ENCODE measurements at places on chromosomes 4 and X. TPM values are rescaled to one million over a fixed set of nuclear protein-coding genes. Genes with fewer than 3 reads are reported as not detected.

Gene FATE1
- not detected for total RNA-seq

Gene PLS3
- total RNA-seq = 0.74 TPM

Gene PITX2
- total RNA-seq = not detected

Gene KCNE5
- total RNA-seq = 1.1 TPM

Gene GJB1
- total RNA-seq = not detected

Gene PNMA6A
- total RNA-seq = not detected

Gene BEX5
- 1.8 TPM for total RNA-seq

Gene RPA4
- 4.0 TPM for total RNA-seq

Gene PHOX2B
- not detected for total RNA-seq

Gene CLDN22
- not detected for total RNA-seq

Gene GPR173
- total RNA-seq = not detected

Gene NDNF
- total RNA-seq = not detected

Gene AKAP4
- not detected for total RNA-seq

Gene CCKAR
- not detected for total RNA-seq

Gene LEF1
- 22.7 TPM for total RNA-seq

Gene MAGEE1
- total RNA-seq = 1.8 TPM

Gene MAEA
- total RNA-seq = 93.7 TPM

Gene SYNPO2
- total RNA-seq = 0.36 TPM

Gene NPY2R
- total RNA-seq = not detected

Gene CCDC110
- total RNA-seq = not detected

Gene CFP
- total RNA-seq = 2.3 TPM

Gene RNF175
- not detected for total RNA-seq

Gene OPRPN
- not detected for total RNA-seq

Gene HSFX2
- total RNA-seq = not detected

Gene SEPSECS
- 11.7 TPM for total RNA-seq

Gene PNMA3
- 0.53 TPM for total RNA-seq

Gene NAP1L2
- total RNA-seq = 2.0 TPM

Gene TDO2
- not detected for total RNA-seq

Gene DDX53
- not detected for total RNA-seq

Gene P2RY8
- total RNA-seq = 19.5 TPM

Gene DMRTC1B
- not detected for total RNA-seq

Gene CT45A3
- not detected for total RNA-seq

Gene NSG1
- total RNA-seq = not detected

Gene MAGEC3
- total RNA-seq = not detected

Gene SLC4A4
- total RNA-seq = 3.1 TPM

Gene PTPN13
- 1.5 TPM for total RNA-seq

Gene CFI
- not detected for total RNA-seq

Gene KIAA1210
- total RNA-seq = not detected

Gene NPY5R
- total RNA-seq = not detected

Gene TRPC3
- 0.24 TPM for total RNA-seq

Gene SYP
- 1.7 TPM for total RNA-seq
